ENCODE measurements at places on chromosomes 11 and 22.

- DNase-seq: no peak
Observed at GRCh38 chr11:12810568-12810894, 136.3 kb downstream of the TEAD1 start.

DNA sequence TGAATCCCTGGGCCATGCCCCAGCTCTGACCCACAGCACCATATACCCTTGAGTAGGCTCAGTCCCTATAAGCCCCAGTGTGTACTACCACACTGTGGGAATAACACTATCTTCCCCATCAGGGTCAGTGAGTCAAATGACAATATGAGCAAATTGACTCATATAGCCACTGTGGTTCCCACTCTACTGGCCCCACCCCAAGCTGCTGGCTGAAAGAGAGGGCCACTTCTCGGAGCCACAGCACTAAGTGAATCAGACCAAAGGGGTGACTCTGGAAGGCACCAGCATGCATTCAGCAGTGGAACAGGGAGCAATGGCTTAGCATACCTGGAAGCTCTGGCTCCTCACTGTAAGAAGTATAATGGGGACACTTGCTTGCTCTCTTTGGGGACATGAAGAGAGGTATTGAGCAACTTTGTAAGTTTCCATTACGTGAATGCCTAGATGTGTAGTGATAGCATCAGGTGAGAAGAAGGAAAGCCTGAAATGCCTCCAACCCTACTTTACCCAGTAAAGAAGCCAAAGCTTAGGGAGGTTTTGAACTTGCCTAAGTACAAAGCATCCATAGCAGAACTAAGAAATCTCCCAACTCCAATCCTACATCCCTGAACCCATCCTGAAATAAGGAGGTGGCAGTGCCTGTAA, 13.5 kb downstream of the CD59 start:
- DNase-seq: no peak

GRCh38 chr11:130034236-130034635, 31.6 kb upstream of the PRDM10 start:
- no peak for DNase-seq

DNA sequence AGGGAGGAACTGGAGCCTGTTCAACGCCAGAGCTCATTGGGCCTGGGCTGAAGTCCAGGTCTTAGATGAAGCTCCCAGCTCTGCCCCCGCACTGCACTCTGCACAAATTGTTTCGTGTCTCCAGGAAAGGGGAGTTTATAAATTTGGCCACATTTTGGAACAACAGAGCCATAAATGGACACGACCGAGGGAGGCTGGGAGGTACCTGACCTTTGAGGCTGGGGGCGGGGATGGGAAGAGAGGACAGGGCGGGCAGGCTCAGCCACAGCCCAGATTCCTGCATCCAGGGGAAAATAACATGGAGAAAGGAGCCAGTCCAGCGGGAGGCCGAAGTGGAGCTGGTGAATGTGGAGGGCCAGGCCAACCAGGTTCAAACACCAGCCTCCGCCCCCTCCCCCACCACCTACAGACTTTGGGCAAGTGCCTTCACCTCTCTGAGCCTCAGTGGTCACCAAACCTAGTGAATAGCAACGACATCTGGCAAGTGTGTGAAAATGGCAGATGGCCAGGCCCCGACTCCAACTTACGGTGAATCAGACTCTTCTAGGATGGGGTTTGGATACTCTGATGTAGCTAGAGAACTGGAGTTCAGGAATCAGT, 36.8 kb upstream of the SMTN start:
- no peak for DNase-seq

GRCh38 chr11:17353821-17354600, 2.4 kb downstream of the NCR3LG1 start:
- no peak for DNase-seq

All from neural crest cell (in vitro differentiated cells).